ENCODE measurements at places on chromosomes 6 and 20. TPM values are rescaled to one million over a fixed set of nuclear protein-coding genes. Genes with fewer than 3 reads are reported as not detected.

Gene NKX2-4
- 0.35 TPM for total RNA-seq

DNA sequence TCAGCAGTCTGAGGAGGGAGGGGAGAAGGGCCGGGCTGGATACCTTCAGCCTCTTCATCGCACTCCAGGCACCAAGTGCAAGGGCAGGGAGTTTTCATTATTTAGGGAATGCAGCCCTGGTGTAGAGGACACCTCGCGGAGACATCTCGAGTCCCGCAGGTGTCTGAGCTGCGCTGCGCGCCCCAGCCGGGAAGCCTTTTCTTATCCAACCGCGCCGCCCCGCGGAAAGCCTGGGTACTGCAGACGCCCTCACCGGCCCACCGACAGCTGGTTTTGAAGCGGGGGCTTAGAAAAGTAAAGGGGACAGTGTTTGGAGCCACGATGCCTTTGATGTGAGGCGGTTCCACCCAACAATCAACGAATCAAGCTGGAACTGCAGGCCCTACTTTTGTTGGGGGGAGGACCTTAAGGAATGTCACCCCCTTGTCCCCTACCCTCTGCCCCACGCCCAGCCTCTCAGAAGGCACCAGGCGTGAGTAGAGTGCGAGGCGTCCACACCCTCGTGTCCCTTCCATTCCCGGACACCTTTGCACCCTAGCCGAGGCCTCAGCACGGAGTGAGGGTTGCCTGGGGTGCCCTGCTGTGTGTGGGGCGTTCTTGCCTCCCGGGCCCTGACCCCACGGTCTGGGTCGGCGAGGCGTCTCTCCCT lies 8.6 kb downstream of the NKX2-2 start:
- peak; percentile 90 for DNase-seq

Gene BMP7
- total RNA-seq = 16.6 TPM

DNA sequence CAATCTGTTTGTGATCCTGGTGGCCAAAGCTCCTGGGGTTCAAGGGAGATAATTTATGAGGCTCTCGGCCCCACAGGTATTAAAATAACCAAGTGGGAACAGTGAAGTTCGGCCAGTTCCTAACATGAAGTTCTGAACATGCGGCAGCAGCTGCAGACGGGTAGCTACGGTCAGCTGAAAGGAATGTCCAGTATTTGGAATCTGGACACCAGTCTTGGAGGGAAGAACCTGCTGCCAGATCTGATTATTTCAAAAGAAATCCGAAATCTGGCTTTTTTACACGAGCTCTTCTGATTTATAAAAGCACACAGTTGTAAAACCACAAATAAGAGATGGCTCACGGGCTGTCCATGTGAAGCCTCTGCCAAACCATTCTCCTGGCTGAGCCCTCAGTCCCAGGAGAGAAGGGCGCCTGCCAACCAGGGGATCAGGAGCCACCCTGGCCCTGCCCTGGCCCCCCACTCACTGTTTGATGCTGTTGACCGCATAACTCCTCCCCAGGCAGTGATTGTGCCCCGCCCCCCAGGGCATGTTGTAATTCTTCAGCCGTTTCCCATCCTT lies 28.2 kb upstream of the KCNB1 start:
- DNase-seq = no peak

DNA sequence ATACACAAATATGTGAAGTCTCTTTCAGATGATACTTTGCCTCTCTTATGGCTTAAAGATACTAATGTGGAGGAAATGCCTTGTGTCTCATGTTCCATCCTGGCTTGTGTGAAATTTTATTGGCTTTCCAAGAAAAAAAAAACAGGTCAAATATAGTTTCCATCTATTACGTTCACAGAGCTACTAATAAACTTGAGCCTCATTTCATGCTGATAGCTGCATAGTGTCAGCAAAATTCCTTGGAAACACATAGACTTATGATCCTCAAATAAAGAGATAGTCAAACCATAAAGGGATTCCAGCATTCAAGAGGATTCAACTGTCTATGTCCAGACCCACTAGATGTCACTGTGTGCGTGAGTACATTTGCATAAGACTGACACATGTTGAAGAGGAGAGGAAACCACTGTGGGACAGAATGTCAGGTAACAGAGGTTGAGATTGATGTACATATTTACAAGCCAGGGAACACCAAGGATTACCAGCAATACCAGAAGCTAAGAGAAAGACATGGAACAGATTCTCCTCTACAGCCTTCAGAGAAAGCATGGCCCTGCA lies 266.6 kb downstream of the COL12A1 start:
- no peak for DNase-seq

Gene LRRC73
- 0.08 TPM for total RNA-seq

Gene SLC17A4
- total RNA-seq = not detected

GRCh38 chr20:54643761-54644160 lies 168.4 kb downstream of the DOK5 start:
- no peak for DNase-seq

Gene LST1
- total RNA-seq = not detected

Gene CLPSL1
- not detected for total RNA-seq

- no peak for DNase-seq
Measured at GRCh38 chr6:158558415-158559306, 1.2 kb upstream of the TMEM181 start.

Gene ASIP
- total RNA-seq = not detected

Gene HDGFL1
- total RNA-seq = not detected

Gene MEP1A
- not detected for total RNA-seq

DNA sequence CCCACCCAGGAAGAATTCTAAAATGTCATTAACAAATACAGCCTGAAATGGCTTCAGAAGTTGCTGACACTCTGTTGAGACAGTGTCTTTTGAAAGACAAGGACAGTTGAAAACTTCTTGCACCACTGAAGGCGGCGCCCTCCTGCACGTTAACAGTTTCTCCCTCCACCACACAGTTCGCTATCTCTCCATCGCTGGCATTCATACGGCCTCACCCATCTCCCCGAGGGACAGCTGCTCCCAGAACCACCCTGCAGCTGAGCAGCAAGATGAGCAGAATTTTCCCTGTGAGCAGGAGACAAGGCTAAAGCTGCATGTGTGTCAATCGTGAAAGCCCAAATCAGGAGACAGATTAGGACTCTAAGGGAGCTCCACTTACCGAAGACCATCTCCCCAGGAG lies 113.3 kb downstream of the LY86 start:
- DNase-seq = no peak

DNA sequence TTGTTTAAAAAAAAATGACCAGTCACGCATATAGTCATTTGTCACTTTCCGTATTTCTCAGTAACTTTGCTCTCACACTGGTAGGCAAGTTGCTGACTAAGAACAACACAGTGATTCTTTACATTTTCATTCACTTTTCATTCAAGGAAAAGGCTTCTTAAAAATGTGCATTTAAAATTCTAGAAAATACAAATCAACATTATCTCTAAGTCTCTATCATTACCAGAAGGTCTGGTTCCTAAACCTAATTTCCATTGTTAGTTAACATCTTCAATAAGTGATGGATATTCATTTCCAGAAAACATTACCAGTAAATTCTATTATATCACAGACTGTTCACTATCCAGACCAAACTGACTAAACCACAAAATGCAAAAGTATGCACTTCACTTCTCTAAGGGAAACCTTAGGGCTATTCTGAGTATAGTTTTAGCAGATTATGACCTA lies 115.3 kb downstream of the AHI1 start:
- DNase-seq = no peak

Gene DTD1
- 82.7 TPM for total RNA-seq
